ENCODE measurements at places on chromosomes 16 and 17. TPM values are rescaled to one million over a fixed set of nuclear protein-coding genes. Genes with fewer than 3 reads are reported as not detected.

- no peak for DNase-seq
Observed at GRCh38 chr16:1696863-1697262, 9.1 kb upstream of the MAPK8IP3 start.

GRCh38 chr16:65751622-65752521 is 614.6 kb upstream of the CDH5 start:
- no peak for DNase-seq

NECAB2 gene
- total RNA-seq, result 1.0 TPM

- no peak for DNase-seq
Observed at GRCh38 chr17:21458054-21458453, 81.9 kb downstream of the KCNJ12 start.

NPIPA1 gene
- 101 TPM for total RNA-seq

GRCh38 chr17:66343531-66344078 is 41.2 kb downstream of the PRKCA start:
- DNase-seq, result no peak

DNA sequence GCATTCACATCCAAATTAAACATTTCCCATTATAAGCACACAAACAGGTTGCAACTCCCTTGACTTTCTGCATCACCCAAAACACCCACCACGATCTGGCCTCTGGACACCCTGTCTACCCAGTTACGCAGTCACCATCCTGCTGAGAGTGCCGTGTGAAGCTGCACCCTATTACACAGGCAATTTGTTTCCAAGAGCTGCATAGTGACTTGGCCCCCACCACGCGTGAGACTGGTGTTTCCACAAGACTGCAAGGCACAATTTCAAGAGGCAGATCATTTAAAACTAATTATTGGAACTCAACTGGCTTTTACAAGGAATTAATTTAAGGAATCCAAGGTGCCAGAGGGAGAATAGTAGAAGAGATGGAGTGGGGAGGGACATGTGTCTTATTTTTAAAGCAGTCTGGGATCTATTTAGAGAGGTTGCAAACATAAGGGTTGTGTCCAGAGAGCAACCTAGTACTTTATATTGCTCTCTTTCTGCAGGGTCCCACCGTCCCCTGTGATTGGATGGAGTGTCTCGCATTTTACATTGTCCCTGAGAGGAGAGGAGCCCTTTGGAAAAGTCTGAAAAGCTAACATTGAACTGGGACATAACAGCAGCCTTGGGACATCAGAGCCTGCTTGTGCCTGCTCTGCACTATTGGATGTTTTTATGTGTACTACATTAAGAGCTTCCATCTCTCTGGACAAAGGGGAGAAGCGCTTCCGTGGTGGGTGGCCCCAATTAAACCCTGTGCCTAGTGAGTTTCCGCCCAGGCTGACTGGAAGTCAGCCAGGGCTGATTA is 8.7 kb upstream of the ADAMTS18 start:
- DNase-seq, result no peak

- no peak for DNase-seq
Observed at GRCh38 chr16:129075-129474, 9.4 kb downstream of the NPRL3 start.

- DNase-seq, result no peak
Observed at GRCh38 chr17:63445571-63445953, 544 bp downstream of the CYB561 start.

DNA sequence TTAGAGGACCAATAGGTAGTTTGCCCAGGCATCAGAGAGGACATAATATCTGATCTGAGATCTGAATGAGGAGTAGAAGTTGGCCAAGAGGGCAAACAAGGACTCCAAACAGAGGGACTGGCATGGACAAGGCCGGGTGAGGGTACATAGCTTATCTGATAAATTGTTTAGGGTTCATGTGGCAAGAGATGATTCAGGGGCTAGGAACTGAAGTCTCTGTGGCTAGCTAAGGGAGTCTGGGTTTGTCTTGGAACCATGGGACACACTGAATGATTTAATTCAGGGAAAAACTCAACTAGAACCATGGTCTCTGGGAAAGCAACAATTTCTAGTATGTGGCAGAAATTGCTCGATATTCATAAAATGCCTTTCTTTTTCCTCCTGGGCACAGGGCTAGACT is 4.1 kb upstream of the AQP8 start:
- DNase-seq, result no peak

HSD17B2 gene
- total RNA-seq, result 31.6 TPM

GRCh38 chr17:9306086-9306485 is 269.5 kb downstream of the STX8 start:
- no peak for DNase-seq

CDH15 gene
- 3.7 TPM for total RNA-seq

CCDC40 gene
- 8.0 TPM for total RNA-seq

GPR142 gene
- total RNA-seq, result not detected

CDH3 gene
- 5.7 TPM for total RNA-seq

DNA sequence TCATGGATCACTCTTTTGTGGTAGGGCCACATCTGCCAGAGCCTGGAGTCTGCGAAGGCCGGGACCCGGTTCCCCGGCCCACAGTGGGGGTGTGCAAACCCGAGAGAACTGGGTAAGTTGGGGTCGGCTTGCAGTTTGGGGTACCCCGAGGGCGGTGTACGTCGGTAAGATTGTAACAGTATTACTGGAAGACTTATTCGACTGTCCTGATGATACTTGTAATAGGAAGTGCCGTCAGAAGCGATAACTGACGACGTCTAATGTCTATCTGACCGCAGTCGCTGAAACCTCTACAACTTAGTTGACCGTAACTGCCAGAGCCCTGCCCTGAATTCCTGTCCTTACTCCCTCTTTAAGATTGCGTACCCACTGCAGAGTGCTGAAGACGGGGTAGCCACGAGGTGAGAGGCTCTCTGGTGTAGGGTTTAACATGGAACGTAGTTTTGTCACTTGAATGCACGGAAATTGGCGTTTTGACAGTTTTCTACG is 24.0 kb downstream of the TRPV2 start:
- no peak for DNase-seq

Measured in urinary bladder (tissue), 4 donors.